ENCODE measurements at places on chromosomes 3 and 15.

- H3K4me1 ChIP-seq, result peaks cover 13% of the 10 kb centered on the region
- H3K36me3 ChIP-seq, result peaks cover 63% of the 10 kb centered on the region
- no peak overlapping the region for H3K4me3 ChIP-seq
- H3K27ac ChIP-seq, result no peak overlapping the region
These were observed 228.4 kb downstream of the ITPR1 start for GRCh38 chr3:4721511-4721911.

DNA sequence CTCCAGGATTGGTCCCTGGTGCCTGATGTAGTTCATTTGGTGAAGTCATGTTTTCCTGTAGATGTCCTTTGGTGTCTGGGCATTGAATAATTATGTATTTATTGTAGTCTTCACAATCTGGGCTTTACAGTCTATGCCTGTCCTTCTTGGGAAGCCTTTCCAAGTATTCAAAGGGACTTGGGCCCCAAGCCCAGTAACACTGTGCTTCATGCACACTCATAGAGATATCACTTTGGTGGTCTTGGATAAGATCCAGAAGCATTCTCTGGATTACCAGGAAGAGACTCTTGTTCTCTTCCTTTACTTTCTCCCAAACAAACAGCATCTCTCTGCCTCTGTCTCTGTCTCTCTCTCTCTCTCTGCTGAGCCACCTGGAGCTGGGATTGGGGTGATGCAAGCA lies 281.1 kb upstream of the GOLGA6L4 start:
- no peak overlapping the region for H3K27ac ChIP-seq
- DNase-seq, result no peak
- H3K36me3 ChIP-seq, result no peaks in the 10 kb centered on the region
- no peaks in the 10 kb centered on the region for H3K4me1 ChIP-seq
- no peak overlapping the region for H3K4me3 ChIP-seq

DNA sequence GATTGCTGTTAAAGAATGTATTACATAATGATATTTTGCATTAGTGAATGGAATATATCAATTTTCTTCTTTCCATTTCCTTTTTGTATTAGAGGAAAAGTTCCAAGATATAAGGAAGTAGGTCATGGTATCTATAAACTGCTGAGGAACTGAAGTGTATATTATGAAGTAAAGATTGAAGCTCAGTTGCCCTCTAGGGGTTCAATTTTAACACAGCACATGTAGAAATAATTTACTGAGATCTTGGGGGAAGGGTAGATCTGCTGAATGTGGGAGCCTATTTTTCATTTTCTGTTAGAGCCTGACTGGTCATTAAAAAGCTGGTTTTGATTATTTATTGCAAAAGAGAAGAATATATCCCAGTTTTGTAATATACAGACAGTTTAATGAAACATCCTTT lies 45.2 kb downstream of the CMC1 start:
- H3K4me1 ChIP-seq, result no peaks in the 10 kb centered on the region
- H3K27me3 ChIP-seq, result no peaks in the 10 kb centered on the region
- no peak overlapping the region for H3K4me3 ChIP-seq
- no peak overlapping the region for H3K27ac ChIP-seq

DNA sequence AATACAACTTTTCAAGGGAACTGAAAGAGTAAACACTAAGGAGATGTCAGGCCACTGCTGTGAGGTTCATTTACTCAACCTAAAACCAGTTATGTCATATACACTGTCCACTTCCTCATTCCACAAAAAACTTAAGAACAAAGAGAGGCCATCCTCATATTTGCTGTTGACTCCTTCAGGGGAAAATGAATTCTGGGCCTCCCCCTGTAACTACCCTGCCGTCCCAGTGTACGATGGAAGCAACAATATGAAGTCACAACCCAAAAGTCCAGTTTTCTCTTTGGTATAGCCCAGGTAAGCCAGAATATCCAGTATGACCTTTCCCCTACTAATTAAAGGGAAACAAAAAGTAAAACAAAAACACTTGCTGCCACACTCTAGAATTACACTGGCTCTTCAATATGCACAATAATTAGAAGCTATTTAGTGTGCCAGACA lies 16.2 kb downstream of the CEP152 start:
- H3K27me3 ChIP-seq, result no peaks in the 10 kb centered on the region
- H3K27ac ChIP-seq, result peak overlapping the region; percentile 99
- DNase-seq, result peak; percentile 64
- H3K36me3 ChIP-seq, result peaks cover 29% of the 10 kb centered on the region
- H3K4me1 ChIP-seq, result peaks cover 8% of the 10 kb centered on the region
- peak overlapping the region; percentile 65 for H3K4me3 ChIP-seq

GRCh38 chr3:168251371-168251770 lies 155.6 kb upstream of the GOLIM4 start:
- H3K27ac ChIP-seq, result no peak overlapping the region
- H3K27me3 ChIP-seq, result peaks cover 11% of the 10 kb centered on the region
- peaks cover 26% of the 10 kb centered on the region for H3K4me1 ChIP-seq
- H3K36me3 ChIP-seq, result no peaks in the 10 kb centered on the region

DNA sequence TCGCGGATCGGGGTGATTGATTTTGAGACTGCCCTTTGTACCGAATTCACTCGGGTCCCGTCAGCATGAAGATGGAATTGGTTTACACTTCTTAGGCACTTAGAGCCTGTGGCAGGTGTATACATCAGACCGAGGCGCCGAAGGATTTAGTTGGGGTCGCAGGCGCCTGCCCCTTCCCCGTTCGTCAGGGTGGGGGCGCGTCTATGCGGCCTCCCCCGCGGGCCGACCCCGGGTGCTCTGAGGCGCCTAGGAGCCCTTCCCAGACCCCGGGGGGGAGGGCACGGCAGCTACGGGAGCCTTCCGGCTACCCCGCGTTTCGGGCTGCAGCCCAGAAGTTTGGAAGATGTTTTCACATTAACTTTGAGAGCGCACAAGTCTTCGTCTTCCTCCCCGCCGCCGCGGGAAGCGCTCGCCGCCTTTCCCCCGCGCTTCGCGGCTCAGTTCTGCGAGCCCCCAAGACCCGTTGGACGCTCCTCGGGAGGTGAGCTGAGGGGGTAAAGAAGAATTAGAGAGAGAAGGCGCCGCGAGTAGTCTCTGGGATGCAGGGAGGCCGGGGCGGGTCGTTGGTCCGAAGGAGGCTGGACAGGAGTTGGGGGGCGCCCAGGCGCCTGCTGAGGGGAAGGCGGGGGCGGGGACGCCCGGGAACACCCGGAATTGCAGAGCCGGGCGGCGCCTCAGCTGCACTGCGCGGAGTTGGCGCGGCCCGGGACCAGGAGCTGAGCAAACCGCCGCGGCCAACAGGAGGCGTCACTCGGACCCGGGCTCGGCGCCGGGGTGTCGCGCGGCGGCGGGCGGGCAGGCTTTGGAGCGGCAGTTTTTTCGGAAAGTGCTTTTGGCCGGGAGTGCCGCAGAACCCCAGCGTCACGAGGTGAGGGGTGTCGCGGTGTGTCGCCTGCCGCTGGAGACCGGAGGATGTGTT lies 780 bp downstream of the TIPARP start:
- peaks cover 43% of the 10 kb centered on the region for H3K4me1 ChIP-seq
- peak; percentile 50 for DNase-seq
- H3K27ac ChIP-seq, result peak overlapping the region; percentile 73
- H3K36me3 ChIP-seq, result peaks cover 27% of the 10 kb centered on the region

GRCh38 chr3:9976721-9977709 lies 9.6 kb downstream of the EMC3 start:
- H3K27ac ChIP-seq, result peak overlapping the region; percentile 65
- H3K4me1 ChIP-seq, result peaks cover 35% of the 10 kb centered on the region
- no peak overlapping the region for H3K4me3 ChIP-seq
